ENCODE measurements at places on chromosomes 11 and 22. TPM values are rescaled to one million over a fixed set of nuclear protein-coding genes. Genes with fewer than 3 reads are reported as not detected.

IL17RA gene
- total RNA-seq, result 9.5 TPM

C22orf15 gene
- not detected for total RNA-seq

DNA sequence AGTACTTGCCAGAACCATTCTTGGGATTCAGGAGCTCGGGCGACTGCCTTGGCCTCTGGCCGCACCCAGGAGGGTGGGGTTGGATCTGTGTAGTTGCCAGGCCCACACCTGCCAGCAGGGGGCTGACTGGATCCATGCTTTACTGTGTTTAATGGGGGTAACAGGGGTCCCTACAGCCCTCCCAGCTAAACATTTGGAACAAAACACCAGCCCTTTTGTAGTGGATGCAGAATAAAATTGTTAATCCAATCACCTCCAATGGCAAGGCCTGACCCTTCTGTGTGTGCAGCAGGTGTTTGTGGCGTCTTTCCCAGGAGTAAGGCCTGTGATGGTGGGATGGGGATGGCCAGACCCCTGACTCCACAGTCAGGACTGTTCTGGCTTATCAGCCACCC is 22.5 kb downstream of the SUN2 start:
- peaks cover 88% of the 10 kb centered on the region for H3K36me3 ChIP-seq
- H3K4me1 ChIP-seq, result peaks cover 27% of the 10 kb centered on the region
- peak overlapping the region; percentile 60 for H3K27ac ChIP-seq
- no peak for DNase-seq
- H3K4me3 ChIP-seq, result no peak overlapping the region

DNA sequence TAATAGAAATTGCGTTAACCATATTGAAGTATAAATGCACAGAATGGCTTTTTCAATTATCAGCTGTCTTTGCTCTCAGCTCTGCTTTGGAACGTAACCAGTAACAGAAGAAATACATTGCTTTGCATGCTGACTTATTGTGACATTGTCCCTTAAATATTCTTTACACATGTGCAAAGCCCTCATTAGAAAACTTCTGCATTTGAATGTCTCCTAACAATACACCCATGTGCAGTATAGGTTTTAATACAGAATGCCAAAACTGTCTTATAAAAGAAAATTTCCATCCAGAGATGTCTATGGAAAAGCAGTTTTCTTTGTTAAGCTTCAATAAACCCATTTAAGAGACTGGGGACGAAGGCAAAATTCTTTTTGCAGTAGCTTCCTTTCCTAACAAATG is 560.3 kb upstream of the CHORDC1 start:
- no peak overlapping the region for H3K4me3 ChIP-seq
- no peak for DNase-seq
- H3K4me1 ChIP-seq, result no peaks in the 10 kb centered on the region
- H3K27me3 ChIP-seq, result no peaks in the 10 kb centered on the region
- no peak overlapping the region for H3K27ac ChIP-seq

GRCh38 chr22:37681556-37682049 is 4.5 kb upstream of the NOL12 start:
- no peak for DNase-seq
- no peak overlapping the region for H3K27ac ChIP-seq
- no peak overlapping the region for H3K4me3 ChIP-seq
- no peaks in the 10 kb centered on the region for H3K36me3 ChIP-seq
- no peaks in the 10 kb centered on the region for H3K27me3 ChIP-seq
- peaks cover 26% of the 10 kb centered on the region for H3K4me1 ChIP-seq
